ENCODE measurements at places on chromosomes 5 and 9.

DNA sequence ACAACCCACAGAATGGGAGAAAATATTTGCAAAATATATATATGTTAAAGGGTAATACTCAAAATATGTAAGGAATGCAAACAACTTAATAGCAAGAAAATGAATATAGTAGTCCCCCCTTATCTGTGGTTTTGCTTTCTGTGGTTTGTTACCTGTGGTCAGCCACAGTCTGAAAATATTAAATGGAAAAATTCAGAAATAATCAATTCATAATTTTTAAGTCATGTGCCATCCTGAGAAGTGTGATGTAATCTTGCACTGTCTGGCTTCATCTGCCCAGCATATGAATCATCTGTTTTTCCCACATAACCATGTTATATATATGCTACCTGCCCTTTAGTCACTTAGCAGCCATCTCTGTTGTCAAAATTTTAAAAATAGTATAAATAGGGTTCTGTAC lies 11.7 kb downstream of the CER1 start:
- DNase-seq = no peak

GRCh38 chr9:70924380-70924779 lies 197.0 kb downstream of the TRPM3 start:
- DNase-seq = no peak

GRCh38 chr9:127185931-127186781 lies 63.7 kb upstream of the ANGPTL2 start:
- DNase-seq = peak; percentile 81

DNA sequence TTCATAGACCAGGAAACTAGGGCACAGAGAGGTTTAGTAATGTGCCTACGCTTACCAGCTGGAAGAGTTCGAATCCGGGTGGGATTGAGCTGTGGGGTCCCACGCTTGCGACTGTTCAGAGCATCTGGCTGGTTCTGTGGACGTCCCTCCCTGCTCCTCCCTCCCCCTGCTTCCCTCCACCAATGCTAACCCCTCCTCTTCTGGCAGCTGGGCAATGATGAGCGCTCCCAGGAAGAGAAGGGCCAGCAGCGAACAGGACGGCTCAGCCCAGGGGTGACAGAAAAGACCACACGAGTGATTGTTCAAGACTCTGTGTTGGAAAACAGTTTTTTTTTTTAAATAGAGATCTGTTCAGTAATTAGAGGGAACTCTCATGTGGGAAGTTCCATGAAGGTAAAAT lies 6.9 kb downstream of the FAM163B start:
- DNase-seq = no peak

GRCh38 chr9:2158111-2158610 lies 143.0 kb downstream of the SMARCA2 start:
- DNase-seq = peak; percentile 52

DNA sequence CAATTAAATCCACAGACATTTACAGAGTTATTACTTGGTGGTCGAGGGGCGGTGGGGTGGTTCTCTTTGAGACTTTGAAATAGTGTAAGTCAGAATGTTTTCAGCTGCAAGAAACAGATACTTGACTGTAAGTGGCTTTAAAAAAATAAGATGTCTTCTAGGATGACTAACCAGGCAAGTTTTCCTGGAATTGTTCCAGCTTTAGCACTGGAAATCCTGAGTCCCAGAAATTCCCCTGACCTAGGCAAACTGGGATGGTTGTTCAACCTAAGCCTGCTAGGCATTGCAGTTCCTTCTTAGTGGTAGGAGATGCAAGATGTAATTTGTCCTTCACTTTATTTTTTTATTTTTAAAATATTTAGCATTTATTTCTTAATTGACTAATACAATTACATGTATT lies 169.5 kb upstream of the POC5 start:
- DNase-seq = peak; percentile 2

- DNase-seq = no peak
Observed at GRCh38 chr5:40453689-40454088, 226.0 kb upstream of the PTGER4 start.

DNA sequence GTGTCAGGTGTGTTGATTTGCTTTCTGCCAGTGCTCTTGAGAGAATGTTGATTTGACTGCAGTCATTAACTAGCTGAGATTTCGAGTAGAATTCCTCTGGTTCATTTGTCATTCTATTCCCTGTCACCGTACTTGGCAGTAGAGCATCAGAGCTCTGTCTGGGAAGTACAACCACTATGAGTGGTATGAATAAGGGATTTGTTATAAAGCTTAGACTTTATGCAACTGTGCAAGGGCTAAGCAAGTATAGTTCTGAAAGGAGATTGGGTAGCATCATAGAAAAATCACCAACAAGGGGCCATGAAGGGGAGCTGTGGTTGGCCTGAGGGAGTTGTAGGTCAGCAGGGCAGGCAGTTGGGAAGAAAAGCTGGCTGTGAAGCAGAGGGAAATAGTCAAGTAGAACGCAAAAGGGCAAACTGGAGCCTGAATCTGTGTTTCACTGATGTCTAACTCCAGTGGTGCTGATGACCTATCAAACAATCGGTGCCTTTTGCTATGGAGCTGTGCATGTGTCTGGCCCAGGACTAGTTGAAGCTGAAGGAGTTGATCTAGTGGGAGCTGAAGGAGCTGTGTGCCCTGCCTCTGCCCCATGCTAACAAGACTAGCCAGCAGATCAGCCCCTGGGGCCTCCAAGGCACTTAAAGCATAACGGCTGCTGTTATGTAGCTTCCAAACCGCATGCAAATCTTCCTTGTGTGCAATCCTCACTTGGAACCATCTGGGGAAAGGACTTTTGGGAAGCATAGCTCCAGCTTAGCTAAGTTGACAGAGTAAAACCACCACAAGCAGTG lies 110.0 kb downstream of the SLC28A3 start:
- DNase-seq = peak; percentile 14

- DNase-seq = no peak
Observed at GRCh38 chr5:28710360-28710759, 1672.0 kb upstream of the CDH9 start.

GRCh38 chr9:126853667-126854066 lies 6.8 kb upstream of the ZBTB34 start:
- DNase-seq = no peak

DNA sequence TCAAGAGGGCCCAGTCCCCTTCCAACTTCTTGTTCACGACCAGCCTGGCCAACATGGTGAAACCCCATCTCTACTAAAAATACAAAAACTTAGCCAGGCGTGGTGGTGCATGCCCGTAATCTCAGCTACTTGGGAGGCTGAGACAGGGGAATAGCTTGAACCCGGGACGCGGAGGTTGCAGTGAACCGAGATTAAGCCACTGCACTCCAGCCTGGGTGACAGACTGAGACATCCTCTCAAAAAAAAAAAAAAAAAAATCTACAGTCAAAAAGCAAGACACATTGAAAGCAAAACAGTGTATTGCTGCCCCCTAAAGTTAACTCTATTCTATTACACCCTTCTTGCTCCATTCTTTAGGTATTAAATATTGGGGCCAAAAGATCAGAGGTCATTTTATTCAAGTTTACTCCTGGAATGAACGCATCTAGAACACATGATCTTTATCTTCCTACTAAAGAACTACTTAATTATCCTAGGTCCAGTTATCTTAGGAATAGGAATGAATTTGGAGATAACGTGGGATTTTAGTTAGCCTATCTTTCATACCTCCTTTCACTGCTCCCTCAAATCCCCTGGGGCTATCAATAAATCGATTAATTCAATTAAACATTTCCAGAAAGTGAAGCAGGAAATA lies 2.4 kb downstream of the ATG12 start:
- no peak for DNase-seq

- no peak for DNase-seq
Observed at GRCh38 chr9:87181670-87182069, 234.4 kb upstream of the GAS1 start.

DNA sequence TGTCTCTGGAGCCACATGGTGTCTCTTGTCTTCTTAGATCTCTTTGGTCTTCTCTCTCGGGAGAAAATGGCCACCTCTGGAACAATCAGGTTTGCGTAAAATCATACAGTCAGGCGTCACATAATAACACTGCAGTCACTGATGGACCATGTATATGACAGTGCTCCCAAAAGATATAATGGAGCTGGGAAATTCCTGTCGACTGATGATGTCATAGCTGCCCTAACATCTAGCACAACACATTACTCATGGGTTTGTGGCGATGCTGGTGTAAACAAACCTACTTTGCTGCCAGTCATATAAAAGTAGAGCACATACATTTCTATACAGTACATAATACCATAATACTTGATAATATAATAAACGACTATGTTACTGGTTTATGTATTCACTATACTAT lies 30.1 kb upstream of the RAI14 start:
- no peak for DNase-seq

GRCh38 chr5:78377056-78377717 lies 16.8 kb downstream of the SCAMP1 start:
- DNase-seq = peak; percentile 6

DNA sequence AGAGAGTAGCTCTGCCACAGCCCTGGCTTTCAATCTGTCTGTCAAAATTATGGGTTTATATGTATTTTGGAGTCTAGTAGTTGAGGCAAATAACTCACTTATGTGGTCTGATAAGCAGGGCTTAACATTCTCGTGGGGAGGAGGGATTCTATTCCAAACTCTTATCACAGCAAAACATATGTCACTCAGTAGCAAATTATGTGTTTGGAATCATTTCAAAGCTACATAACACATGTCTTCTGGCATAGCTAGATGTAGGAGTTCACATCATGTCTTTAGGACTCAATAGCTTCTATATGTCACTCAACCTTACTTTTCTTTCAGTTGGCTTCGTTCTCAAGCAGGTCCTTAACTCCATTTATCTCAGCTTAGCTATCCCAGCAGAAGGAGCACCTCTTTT lies 144.5 kb upstream of the SEMA6A start:
- DNase-seq = no peak

DNA sequence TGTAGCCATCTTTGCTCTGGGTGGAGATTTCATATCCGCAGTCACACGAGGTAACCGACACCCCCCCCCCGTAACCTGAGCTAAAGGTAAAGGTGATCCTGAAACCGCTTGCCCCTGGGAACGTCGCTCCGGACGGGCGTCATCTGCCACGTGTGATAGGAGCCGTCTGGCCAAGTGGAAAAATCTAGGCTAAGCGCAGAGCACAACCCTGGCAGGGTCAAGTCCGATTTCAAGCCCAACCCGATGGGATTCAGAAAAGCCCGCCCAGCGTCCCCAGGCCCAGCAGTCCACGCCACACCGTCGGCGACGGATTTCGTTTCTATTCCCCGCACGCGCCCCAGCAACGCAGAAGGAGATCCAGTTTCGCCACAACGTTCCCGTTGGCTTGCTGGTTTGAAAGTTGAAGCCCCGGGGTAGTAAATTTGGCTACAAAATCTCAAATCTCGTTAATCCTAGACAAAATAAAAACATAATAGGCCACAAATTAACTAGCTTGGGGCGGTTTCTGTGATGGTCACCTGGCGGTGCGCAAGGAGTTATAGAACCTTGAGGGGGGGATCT lies 32.4 kb upstream of the NFIB start:
- DNase-seq = peak; percentile 32

- no peak for DNase-seq
Observed at GRCh38 chr5:1077491-1078020, 34.3 kb downstream of the SLC12A7 start.

DNA sequence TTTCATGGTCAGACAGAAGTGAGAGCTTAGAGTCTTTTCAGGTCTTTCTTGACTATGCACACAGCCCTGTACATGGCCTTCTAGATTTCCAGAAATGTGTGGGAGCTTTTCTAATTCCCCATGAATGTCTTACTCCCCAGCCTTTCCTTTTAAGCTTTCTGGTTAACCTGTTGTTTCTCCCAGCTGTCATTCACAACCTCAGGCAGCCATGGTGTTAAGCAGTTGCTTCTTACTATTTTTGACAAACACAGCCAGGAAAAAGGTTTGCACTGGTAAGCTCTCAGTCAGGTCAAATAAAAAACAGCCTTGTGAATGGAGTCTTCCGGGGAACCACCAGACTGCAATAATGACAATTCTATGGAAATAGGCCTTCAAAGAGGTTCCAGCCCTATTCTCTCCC lies 84.9 kb downstream of the MTREX start:
- DNase-seq = no peak

GRCh38 chr9:134073500-134073899 lies 5.7 kb upstream of the BRD3 start:
- no peak for DNase-seq

GRCh38 chr5:124865603-124866354 lies 119.3 kb upstream of the ZNF608 start:
- no peak for DNase-seq

DNA sequence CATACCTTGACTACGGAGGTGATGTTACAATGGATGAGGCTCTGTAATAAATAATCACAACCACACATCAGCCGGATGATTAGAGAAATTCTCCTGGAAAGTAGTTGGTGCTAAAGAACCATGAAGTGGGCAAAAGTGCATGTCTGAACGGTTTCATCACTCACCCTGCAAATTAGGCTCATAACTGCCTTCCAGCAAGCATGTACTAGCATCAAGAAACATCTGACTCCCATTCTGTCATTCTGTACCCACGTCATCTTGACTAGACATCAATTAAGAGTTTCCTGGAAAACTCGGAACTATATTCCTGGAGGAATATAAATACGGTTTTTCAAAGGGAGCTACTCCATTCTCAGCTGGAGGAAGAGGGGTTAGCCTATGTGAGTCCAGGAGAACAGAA lies 52.2 kb downstream of the HSD17B3 start:
- no peak for DNase-seq

GRCh38 chr5:156328161-156328560 lies 1.2 kb downstream of the SGCD start:
- peak; percentile 22 for DNase-seq

GRCh38 chr5:66655395-66656324 lies 59.5 kb downstream of the MAST4 start:
- no peak for DNase-seq

GRCh38 chr5:431001-431710 lies 11.8 kb upstream of the EXOC3 start:
- no peak for DNase-seq

DNA sequence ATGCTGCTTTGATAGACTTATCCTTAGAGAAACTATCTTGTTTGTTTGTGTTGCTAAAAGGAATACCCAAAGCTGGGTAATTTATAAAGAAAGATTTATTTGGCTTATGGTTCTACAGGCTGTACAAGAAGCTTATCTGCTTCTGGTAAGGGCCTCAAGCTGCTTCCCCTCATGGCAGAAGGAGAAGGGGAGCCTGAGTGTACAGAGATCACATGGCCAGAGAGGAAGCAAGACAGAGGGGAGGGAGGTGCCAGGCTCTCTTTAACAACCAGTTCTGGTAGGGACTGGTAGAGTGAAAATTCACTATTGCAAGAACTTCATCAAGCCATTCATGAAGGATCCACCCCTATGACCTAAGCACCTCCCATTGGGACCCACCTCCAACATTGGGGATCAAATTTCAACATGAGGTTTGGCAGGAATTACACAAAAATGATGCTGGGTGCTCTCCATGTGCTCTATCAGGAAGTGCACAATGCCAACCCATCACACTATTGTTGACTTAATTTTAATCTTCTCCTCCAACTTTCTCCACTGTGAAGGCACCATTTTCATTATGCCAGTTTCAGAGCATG lies 115.1 kb upstream of the SHB start:
- DNase-seq = no peak
